Left kidney (tissue), 8 donors: ENCODE measurements at places on chromosomes 5 and 9. TPM values are rescaled to one million over a fixed set of nuclear protein-coding genes. Genes with fewer than 3 reads are reported as not detected.

The FASTKD3 gene
- polyA plus RNA-seq, result 29.5 TPM

The DNAJC25 gene
- 16.5 TPM for polyA plus RNA-seq

DNA sequence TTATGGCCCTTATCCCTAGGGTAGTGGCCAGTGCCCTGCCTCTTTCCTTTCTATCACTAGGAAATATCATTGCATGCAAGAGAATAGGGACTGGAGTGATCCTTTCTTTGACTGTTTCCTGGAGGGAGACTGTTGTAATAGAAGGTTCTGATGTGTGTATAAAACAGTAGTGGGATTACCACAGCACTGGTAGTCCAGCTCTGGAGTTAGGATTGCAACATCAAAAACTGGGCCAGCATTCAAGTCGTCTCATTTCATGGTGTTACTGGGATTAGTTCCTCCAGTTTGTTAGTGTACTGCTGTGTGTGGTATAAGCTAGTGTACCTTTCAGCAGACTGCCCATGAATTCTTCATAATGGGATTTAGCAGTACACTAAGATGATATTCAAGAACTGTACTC, 45.8 kb downstream of the KIAA1958 start:
- no peak for DNase-seq

- DNase-seq, result no peak
These were observed 974.5 kb upstream of the CDH10 start for GRCh38 chr5:25619273-25619672.

DNA sequence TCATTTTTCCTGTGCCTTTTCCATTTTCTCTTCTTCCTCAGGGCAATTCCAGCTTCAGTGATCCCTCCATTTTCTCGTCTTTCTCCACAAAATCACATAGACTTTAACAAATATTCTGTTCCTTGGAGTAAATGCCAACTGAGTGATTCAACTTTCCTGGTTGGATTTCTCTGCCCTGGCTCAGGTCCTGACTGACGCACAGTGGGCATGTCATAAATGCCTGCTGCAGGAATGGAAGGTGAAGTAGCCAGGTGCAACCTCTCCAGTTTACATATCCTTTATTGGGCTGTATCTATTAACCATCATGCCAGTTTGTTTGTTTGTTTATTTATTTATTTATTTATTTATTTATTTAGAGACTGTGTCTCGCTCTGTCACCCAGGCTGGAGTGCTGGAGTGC, 95.1 kb downstream of the MEF2C start:
- DNase-seq, result no peak

GRCh38 chr9:9963841-9964240, 649.0 kb downstream of the PTPRD start:
- no peak for DNase-seq

DNA sequence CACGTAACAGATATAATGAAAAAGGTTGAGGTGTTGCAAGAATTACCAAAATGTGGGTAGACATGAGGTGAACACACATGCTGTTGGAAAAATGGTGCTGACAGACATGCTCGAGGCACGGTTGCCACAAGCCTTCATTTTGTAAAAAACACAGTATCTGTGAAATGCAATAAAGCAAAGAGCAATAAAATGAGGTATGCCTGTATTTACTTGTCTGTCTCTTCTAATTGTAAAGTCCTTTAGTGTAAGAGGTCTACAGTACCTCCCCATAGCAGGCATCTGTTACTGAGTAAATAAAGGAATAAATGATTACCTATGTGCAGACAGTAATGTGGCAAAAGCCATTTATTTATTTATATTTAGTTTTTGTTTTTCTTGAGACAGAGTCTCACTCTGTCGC, 3.0 kb upstream of the CAST start:
- no peak for DNase-seq

DNA sequence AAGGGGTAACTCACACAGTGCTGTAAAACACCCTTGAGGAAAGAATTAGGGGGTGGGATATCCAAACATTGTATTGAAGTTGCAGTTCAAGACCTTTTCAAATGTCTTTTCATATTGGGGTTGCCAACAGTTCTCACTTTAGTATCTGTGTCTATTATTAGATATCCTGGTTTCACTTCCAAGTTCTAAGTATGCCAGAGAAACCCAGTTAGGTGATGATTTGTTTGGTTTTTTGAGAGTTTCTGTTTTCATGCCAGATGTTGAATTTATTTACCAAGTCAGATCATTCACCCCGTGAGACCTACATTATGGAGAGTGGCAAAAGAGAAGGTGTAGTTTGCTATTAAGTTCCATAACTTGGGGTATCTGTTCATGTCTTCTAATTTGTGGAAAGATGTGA, 64.5 kb downstream of the C9orf152 start:
- DNase-seq, result no peak

GRCh38 chr9:94918038-94918753, 191.7 kb downstream of the AOPEP start:
- no peak for DNase-seq

DNA sequence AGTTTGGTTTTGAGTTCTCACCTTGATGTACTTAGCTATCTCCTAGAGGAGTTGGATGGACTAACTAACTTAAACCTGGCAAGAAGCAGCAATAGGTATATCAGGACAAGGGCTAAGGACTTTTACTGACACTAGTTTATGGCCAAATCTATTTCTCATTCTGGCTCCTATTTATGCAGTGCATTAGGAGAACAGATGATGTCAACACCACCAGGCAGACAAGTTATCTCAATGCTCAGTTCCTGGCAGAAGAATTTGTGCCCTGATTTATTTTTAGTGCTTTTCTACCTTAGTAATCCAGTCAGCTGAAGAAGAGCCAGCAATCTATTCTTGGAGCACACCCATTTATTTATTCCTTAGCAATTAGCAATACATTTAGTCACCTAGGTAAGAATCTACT, 30.7 kb upstream of the MYOT start:
- no peak for DNase-seq

- DNase-seq, result no peak
These were observed 4.7 kb downstream of the PFDN1 start for GRCh38 chr5:140298183-140298601.
